B cell (primary cell): ENCODE measurements at places on chromosomes 7 and 10. TPM values are rescaled to one million over a fixed set of nuclear protein-coding genes. Genes with fewer than 3 reads are reported as not detected.

- no peak for DNase-seq
Measured at GRCh38 chr7:93476491-93477344, 97.8 kb downstream of the CALCR start.

Gene NKX1-2
- polyA plus RNA-seq: not detected in 2 replicates

DNA sequence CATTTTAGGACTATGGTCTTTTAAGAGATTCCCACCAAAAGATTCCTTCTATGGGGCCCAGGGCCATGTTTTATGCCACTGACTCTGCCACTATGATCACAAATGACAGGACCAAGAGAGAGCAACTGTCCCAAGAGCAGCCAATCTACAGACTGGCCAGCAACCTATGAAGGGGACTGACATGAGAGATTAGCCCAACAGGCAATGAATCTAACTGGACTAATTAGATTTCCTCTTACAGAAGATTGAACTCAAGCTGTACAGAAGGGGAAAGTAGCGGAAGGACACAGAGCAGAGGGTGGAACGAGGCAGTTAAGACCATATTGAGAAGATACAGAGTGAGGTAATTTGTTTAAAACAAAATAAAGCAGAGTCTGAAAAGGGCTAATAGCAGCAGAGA, 25.8 kb downstream of the ZNF800 start:
- no peak for DNase-seq

Gene ZNF503
- polyA plus RNA-seq: 0.04 and 0.16 TPM in 2 replicates

Gene DEPP1
- not detected in 2 replicates for polyA plus RNA-seq

Gene CC2D2B
- polyA plus RNA-seq: 0.58 and 0.70 TPM in 2 replicates

DNA sequence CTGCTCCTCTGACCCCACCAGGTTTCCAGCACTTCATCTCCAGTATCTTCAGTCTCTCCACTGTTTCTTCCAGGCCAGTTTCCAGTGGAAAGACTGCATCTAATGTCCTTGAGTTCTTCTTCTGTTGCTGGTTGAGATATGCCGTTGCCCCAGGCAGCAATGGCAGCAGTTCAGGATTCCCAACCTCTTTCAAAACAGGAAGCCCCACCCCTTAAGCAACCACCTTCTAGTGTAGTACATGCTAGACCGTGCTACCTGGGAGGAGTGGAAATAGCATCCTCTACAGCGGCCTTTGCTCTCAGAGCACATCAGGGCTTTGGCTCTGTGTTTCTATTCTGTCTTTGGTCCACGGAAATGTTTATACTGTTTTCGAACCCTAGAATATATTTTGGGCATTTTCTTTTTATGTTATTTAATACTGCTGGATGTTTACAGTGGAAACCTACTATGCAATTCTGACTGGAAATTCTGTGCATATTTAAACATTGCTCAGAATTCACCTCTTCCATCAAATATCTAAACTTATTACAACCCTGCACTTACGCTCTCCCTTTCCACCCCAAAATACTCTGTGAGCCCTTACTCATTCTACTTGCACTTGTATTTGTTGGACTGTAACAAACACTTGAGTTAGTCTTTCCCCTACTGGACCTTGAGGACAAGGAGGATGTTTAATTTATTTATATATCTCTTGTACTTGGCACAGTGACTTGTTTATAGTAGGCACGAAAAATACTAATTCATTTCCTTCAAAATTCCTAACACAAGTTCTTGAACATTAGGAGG, 8.5 kb upstream of the BPGM start:
- DNase-seq: no peak
